ENCODE measurements at places on chromosomes 12 and 14.

GRCh38 chr14:93974833-93975232 is 1.5 kb downstream of the ASB2 start:
- DNase-seq: no peak

GRCh38 chr12:9980126-9980525 is 8.9 kb downstream of the CLEC12A start:
- DNase-seq: no peak

GRCh38 chr12:95848575-95849388 is 10.0 kb upstream of the SNRPF start:
- DNase-seq: no peak

GRCh38 chr14:77660754-77661153 is 44.3 kb upstream of the SPTLC2 start:
- DNase-seq: no peak

GRCh38 chr12:30046376-30046775 is 262.6 kb upstream of the TMTC1 start:
- no peak for DNase-seq

- no peak for DNase-seq
These were observed 28.9 kb upstream of the TMEM179 start for GRCh38 chr14:104633276-104634137.

GRCh38 chr12:102106905-102107304 is 13.0 kb downstream of the NUP37 start:
- DNase-seq: no peak

GRCh38 chr12:57148469-57149244 is 1.2 kb upstream of the LRP1-AS start:
- DNase-seq: no peak

DNA sequence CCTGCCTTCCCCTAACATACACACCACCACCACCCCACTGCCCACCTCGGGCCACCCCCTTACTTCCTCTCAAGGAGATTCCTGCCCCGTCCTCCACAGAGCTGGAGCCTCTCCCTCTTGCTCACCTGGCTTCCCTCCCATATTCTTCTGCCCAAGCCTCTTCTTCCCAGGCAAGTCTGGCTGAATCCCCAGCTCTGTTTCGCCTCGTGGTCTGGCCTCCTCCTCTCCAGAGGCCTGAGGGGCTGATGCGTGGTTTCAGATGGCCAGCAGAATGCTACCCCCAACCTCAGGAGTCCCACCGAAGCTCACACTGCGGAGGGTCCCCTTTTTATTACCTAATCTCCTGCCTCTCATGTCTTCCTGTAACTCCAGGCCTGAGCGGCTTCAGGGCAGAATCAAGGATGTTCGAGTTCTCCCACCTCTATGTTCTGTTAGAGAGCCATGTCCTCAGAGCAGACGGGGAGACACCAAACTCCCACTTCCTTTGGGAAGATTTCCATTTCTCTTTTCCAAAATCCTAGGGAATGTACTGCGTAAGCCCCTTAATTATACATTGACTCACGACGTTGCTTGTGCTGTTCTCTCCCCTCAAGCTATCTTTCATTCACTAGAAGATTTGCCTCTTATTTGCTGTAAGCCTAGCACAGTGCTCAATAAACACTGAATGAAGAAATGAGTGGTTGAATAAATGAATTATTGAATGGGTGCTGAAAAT is 33.9 kb upstream of the LTBP2 start:
- no peak for DNase-seq

DNA sequence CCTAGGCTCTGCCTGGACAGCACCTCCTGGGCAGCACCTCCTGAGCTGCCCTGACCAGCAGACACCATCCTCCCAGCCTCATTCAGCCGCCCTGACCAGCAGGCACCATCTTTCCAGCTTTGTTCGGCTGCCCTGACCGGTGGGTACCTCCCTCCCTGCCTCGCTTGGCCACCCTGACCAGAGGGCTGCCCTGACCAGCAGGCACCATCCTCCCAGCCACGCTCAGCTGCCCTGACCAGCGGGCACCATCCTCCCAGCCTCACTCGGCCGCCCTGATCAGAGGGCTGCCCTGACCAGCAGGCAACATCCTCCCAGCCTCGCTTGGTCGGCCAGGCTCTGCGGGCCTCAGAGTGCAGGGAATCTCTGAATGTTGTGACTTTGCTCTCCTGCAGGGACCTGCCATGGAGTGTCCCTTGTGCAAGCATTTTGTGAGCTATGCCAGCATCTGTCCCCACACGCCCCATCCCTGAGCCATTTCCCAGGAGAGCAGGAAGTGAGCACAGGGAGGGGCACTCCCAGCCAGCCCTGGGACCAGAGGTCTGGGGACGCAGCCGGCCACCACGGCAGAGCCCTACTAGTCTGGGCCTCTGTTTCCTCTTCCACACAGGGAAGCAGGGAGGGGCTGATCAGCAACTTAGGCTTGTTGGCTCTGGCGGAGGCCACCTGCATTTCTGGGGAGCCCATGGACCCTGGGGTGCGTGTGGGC is 265.5 kb downstream of the SEC23A start:
- DNase-seq: no peak

GRCh38 chr12:42504049-42504448 is 85.5 kb downstream of the PRICKLE1 start:
- no peak for DNase-seq

DNA sequence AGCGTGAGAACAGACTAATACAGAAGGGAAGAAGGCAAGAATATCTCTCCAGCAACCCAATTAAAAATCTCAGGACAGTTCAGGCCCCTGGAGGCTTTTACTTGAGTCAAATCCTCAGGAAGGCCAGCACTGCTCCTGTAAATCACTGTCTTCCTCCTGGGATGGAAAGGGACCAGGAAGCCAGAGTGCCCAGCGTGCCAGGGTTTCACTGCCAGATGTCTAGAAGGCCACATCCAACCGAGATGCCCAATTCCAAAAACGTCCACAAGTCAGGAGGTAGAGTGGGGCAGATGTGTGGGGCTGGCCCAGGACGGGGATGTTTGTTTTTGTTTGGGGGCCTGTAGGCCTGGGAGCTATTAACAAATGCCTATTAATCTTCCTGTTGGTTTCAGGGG is 332.0 kb downstream of the MED13L start:
- DNase-seq: no peak

DNA sequence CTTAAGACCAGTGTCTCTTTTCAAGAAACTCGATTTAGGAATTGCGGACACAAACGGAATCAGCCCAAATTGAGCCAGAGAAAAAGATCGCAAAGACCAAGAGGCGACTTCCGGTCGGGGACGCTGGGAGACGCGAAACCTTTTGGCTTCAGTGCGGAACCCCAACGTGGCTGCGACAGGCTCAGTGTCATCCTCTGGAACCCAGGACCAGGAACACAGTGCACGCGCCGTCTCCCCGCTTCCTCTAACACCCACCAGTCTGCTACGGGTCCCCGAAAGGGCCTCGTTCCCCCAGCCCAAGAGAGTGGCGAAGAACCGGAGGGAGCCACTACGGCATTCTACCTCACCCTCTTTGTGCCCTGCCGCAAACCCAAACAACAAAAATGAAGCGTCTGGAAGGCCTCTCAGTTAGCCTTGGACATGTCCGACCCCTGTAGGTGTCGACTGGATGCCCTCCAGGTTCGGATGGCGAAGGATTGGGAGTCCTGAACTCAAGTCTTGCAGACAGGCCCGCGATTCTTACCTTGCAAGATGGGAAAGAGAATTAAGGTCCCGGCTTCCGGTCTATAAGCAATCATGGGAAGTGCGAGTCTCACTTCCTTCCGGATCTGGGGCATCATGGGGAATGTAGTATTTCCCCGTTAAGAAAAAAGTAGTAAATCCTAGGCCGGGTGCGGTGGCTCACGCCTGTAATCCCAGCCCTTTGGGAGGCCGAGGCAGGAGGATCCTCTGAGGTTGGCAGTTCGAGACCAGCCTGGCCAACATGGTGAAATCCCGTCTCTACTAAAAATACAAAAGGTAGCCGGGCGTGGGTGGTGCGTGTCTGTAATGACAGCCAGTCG is at the start of gene RPL6:
Gene RPL6 (minus strand): TSS at position 542 of the 842 bp plus-strand sequence. CDS start 949 bp downstream, outside the sequence.
- DNase-seq: peak; percentile 75
